ENCODE measurements at places on chromosomes 16 and 17.
A peak's percentile ranks its signal among the peaks of the same experiment; 100 is the strongest.

DNA sequence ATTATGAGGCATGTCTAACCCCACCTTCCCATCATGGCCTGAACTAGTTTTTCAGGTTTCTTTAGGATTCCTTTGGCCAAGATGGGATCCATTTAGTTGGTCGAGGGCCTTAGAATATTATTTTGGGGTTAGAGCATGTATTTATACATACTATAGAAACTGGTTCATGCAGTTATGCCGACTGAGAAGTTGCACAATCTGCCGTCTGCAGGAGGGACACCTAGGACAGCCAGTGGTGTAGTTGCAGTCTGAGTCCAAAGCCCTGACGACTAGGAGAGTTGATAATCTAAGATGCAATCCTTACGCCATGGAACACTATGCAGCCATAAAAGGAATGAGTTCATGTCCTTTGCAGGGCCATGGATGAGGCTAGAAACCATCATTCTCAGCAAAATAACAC is 424.0 kb downstream of the SHISA9 start:
- DNase-seq = no peak

GRCh38 chr16:79272141-79272577 is 328.4 kb downstream of the MAF start:
- no peak for DNase-seq

DNA sequence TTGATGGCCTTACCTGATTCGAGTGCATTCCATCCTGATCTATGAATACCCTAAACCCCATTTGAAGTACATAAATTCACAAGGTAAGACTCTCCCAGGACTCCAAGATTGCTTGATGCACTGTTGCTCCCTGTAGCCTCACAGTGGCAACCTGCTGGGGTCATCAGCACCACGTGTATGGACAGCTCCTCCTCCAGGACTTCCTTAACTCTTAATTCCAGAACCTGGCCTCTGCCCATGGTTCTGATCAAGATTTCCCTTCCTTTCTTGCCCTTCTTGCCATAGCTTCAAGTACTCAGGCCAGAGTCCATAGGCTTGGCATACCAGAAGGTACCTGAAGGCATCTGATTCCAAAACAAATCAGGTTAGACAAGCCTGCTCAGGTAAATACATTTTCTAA is 34.0 kb upstream of the NLK start:
- DNase-seq = peak; percentile 69

DNA sequence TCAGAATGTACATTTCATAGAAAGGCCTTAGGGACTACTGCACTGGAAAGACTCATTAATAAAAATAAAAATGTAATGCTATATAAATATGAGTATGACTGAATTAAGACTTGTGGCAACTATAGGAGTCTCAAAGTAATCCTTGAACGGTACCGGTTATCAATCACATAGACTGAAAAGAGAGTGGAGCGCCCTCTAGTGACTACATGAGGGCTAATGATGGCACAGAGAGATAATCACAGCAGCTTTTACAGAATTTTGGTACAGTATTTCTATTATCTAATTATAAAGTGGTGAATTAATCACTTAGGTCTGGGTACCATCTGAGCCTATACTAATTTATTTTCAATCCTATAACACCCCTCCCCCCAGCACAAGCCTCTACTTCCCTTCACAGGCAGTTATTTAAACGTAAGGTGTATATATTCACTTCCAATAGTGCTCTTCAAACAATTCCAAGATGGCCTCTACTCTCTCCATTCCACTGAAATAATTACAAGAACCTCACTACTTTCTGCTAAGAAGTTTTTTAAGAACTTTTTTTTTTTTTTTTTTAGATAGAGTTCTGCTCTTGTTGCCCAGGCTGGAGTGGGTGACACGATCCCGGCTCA is 40.7 kb upstream of the ANKFY1 start:
- DNase-seq = peak; percentile 64

DNA sequence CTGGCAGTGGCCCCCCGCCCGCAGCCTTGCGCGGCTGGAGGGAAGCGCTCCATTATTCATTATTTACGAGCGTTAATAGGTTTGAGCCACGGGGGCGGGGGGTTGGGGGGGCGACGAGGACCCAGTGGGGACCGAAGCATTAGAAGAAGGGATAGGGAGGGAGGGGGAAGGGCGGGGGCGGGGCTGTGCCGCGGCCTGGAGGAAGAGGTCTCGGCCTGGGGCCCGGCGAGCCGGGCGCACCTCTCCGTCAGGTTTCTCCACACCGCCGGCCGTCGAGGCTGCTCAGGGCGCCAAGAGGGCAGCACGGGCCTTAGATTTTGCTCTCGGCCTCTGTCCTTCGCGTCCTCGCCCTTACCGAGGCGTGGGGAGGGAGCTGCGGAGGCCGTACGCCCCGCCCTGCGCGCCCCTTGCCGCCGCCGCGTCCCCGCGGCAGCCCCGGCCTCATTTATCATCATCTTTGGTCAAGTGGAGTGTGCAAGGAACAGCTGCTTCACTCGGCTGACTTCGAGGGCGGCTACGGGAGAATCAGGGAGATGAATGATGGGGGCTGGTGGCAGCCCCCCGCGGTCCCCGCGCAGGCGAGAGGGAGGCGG is 54.2 kb downstream of the SREBF1 start:
- DNase-seq = peak; percentile 32

- DNase-seq = no peak
These were observed 550.0 kb downstream of the CDH13 start for GRCh38 chr16:83176802-83177201.

DNA sequence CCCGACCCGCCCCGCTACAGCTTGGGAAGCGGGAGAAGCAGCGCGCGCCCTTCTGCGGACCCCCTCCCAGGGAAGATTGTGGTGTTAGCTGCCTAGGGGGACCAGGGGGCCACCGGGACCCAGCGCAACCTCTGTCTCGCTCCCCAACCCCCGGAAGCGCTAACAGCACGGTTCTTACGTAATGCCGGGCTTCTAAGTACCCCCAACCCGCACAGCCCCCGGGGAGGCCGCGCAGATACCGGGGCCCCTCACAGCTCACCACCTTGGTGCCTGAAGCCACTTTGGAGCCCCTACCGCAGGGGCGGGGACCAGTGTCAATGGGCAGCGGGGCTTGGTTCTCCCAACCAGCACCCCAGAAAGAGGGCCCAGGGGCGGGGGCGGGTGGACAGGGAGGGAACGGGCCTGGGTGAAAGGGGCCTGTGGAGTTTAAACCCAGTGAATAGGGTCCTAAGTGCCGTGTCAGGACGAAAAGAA is 348 bp downstream of the MPP2 start:
- no peak for DNase-seq

- DNase-seq = no peak
These were observed 10.6 kb downstream of the TSC2 start for GRCh38 chr16:2058420-2058819.

GRCh38 chr16:71479420-71479819 is 9.7 kb downstream of the ZNF19 start:
- DNase-seq = peak; percentile 60

DNA sequence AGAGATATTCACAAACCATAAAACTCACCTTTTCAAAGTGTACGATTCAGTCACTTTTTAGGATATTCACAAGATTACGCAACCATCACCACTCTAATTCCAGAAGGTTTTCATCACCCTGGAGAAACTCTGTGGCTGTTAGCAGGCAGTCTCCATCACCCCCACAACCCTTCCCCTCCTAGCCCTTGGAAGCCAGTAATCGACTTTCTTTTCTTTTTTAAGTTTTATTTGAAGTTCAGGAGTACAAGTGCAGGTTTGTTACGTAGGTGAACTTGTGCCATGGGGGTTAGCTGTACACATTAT is 363.5 kb downstream of the CPPED1 start:
- no peak for DNase-seq

- DNase-seq = peak; percentile 52
These were observed 45.6 kb upstream of the BAHCC1 start for GRCh38 chr17:81349397-81350319.

All from HT-29 (cell line).